HFFc6 (cell line): ENCODE measurements at places on chromosomes 3 and 15. TPM values are rescaled to one million over a fixed set of nuclear protein-coding genes. Genes with fewer than 3 reads are reported as not detected.

- DNase-seq = peak; percentile 74
- peaks cover 51% of the 10 kb centered on the region for H3K36me3 ChIP-seq
- H3K4me1 ChIP-seq = peaks cover 77% of the 10 kb centered on the region
- H3K27ac ChIP-seq = peak overlapping the region; percentile 94
- peak overlapping the region; percentile 70 for H3K4me3 ChIP-seq
These were observed 42.5 kb upstream of the ABHD10 start for GRCh38 chr3:111936191-111936841.

- no peaks in the 10 kb centered on the region for H3K36me3 ChIP-seq
- DNase-seq = no peak
- no peaks in the 10 kb centered on the region for H3K27me3 ChIP-seq
- H3K27ac ChIP-seq = no peak overlapping the region
These were observed 747.6 kb downstream of the NAALADL2 start for GRCh38 chr3:175606650-175607318.

TPRG1 gene
- total RNA-seq = not detected in 3 replicates

GRCh38 chr3:15958692-15959433 lies 161.1 kb upstream of the ANKRD28 start:
- H3K4me3 ChIP-seq = no peak overlapping the region
- DNase-seq = no peak
- H3K27ac ChIP-seq = peak overlapping the region; percentile 26; the same call in 1 of the 2 replicates
- H3K36me3 ChIP-seq = no peaks in the 10 kb centered on the region
- H3K4me1 ChIP-seq = peaks cover 54% of the 10 kb centered on the region

- no peaks in the 10 kb centered on the region; the same call in 1 of the 2 replicates for H3K27me3 ChIP-seq
- H3K4me1 ChIP-seq = no peaks in the 10 kb centered on the region
- no peaks in the 10 kb centered on the region for H3K36me3 ChIP-seq
- no peak for DNase-seq
These were observed 331.0 kb downstream of the OCA2 start for GRCh38 chr15:27767918-27768640.

DNA sequence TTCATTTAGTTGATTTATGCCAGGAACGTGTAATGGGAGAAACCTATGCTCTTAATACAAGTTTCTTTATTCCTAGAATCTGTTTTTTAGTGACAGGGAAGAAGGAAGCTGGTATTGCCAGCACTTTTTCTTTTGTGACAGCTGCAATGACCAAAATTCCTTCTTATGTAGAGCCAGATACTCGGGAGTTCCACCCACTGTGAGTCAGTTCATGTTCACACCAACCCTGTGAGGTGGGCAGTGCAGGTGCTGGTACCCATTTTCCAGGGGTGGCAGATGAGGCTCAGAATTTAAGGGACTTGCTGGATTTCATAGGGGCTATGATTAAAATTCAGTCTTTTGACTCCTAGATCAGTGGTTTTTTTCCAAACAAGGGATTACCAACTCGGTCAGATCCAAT lies 34.7 kb downstream of the OXNAD1 start:
- H3K36me3 ChIP-seq = peaks cover 33% of the 10 kb centered on the region
- no peak for DNase-seq
- H3K27me3 ChIP-seq = no peaks in the 10 kb centered on the region
- H3K4me1 ChIP-seq = peaks cover 15% of the 10 kb centered on the region
- H3K27ac ChIP-seq = no peak overlapping the region
- H3K4me3 ChIP-seq = no peak overlapping the region

DNA sequence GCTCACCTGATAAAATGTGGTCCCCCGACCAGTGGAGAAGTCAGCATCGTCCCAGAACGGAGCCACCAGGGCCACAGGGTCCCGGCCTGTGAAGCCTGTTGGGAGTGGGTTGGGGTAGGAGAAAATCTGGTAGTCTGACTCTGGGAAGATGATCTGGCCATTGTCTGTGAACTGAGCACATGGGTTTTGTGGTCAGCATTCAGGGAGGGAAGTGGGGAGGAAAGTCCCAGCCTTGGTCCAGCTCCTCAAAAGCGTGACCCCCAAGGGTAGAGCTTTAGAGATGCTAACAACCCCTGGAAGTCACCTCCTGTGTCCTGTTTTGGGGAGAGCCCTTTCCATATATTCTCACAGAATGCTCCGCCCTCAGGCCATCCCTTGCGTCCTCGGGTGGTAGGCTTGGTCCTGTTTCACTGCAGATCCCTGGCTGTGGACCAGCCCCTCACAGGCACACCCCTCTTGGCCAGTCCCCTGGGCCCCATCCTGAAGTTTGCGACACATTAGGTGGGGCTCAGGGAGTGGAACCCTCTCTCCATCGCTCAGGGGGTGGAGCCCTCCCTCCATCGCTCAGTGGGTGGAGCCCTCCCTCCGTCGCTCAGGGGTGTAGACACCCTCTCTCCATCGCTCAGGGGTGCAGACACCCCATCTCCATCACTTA lies 40.0 kb downstream of the MUC4 start:
- H3K36me3 ChIP-seq = no peaks in the 10 kb centered on the region
- no peak overlapping the region for H3K27ac ChIP-seq
- no peak overlapping the region for H3K4me3 ChIP-seq
- H3K27me3 ChIP-seq = peaks cover 3% of the 10 kb centered on the region
- H3K4me1 ChIP-seq = no peaks in the 10 kb centered on the region

GRCh38 chr3:184756151-184757021 lies 44.5 kb upstream of the MAGEF1 start:
- peaks cover 7% of the 10 kb centered on the region for H3K27me3 ChIP-seq
- peak overlapping the region; percentile 22 for H3K4me3 ChIP-seq
- no peaks in the 10 kb centered on the region for H3K36me3 ChIP-seq
- H3K4me1 ChIP-seq = peaks cover 22% of the 10 kb centered on the region
- H3K27ac ChIP-seq = no peak overlapping the region; the same call in 1 of the 2 replicates
